ENCODE measurements at places on chromosomes 2 and 18.

GRCh38 chr2:80968450-80968849 is 663.9 kb upstream of the LRRTM1 start:
- DNase-seq = no peak

- DNase-seq = no peak
Observed at GRCh38 chr2:118687192-118687591, 160.3 kb downstream of the EN1 start.

- no peak for DNase-seq
Observed at GRCh38 chr18:55907453-55908175, 319.6 kb upstream of the TCF4 start.

- no peak for DNase-seq
Observed at GRCh38 chr18:24319757-24320156, 77.9 kb downstream of the OSBPL1A start.
